C1 segment of cervical spinal cord (tissue), 14 donors: ENCODE measurements at places on chromosomes 16 and 17.

DNA sequence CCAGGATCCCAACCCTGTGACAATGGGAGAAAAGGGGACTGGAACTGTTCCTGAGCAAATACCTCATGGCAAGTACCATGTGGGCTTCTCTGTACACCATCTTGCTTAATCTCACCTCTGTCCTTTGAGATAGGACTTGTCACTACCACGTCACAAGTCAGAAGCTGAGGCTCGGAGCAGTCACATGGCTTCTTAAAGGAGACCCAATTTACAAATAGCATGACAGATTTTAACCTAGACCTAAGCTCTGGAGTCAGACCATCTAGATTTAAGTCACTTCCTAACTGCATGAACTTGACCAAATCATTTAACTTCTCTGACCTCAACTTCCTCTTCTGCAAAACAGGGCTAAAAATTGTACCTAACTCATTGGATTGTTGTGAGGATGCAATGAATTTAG, 36.0 kb upstream of the CCL1 start:
- no peak for DNase-seq

- DNase-seq: no peak
Observed at GRCh38 chr16:19132898-19133297, 19.1 kb downstream of the ITPRIPL2 start.

- DNase-seq: no peak
Observed at GRCh38 chr17:49596613-49597244, 21.1 kb downstream of the NXPH3 start.

GRCh38 chr16:55496509-55497145, 12.2 kb upstream of the LPCAT2 start:
- DNase-seq: no peak

DNA sequence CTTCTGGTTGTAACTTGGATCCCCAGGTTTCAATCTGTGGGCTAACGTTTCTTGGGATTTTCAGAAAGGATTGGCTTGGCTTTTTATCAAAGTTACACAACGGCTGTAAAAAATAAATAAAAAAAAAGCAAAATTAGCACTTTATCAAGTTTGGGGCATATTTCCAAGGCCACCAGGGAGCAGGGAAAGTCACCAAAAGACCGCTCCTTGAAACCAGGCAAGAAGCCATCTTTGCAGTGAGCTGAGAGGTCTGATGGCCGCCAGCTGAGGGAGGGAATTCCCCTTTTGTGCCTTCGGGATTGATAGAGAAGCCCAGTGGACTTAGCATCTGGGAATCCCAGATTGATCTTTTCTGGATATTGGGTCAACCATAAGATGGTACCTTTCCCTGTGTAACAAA, 192.2 kb downstream of the WWOX start:
- DNase-seq: no peak

DNA sequence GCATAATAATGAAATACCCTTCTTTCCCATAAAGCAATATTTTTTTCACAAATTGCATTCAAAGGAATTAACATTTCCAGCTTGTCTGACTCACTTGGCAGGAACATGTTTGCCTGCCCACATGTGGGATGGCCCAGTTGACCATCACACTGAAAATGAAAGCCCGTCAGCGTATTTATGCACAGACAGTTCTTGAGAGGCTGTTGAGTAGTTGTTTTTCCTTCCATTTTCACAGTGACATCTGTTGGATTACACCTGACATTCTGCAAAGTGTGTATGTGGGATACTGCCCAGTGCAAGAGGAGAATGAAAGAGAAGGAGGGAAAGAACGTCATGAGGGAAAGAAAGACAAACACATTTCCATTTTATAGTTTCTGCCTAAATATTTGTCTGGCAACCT, 29.7 kb downstream of the HS3ST4 start:
- DNase-seq: no peak

GRCh38 chr17:67124450-67125148, 80.2 kb downstream of the CACNG1 start:
- DNase-seq: no peak

DNA sequence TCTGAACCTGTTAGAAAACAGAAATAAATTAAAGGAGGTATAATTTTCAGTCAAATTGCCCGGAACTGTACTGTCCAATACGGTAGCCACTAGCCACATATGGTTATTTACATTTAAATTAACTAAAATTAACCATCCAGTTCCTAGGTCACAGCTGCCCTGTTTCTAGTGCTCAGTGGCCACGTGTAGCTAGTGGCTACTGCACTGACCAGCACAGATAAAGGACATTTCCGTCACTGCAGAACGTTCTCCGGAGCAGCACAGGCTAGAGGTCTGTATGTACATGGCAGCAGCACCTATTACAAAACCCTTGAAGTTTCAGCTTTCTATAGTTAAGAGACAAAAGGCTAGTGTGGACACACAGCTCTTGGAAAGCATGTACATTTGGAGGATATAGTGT, 33.7 kb downstream of the CPSF4L start:
- no peak for DNase-seq

GRCh38 chr16:1392826-1393225, 21.7 kb downstream of the UNKL start:
- DNase-seq: no peak

DNA sequence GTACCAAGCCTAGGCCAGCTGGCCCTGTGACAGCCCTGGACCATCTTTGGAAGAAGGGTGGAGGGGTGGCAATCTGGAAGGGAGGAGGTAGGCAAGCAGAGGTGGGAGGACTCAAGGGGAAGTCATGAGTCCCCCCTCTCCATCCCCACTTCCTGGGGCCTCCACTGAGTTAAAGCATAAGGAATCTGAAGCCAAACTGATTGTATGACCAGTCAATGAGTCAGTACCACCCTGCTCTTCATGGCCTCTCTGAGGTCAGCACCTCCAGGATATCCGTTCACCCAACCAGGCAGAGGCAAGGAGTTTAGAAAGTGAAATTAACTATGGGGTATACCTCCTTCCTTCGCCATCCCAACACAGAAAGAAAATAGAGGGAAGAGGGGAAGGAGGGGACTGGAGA, 272.7 kb downstream of the SOX9 start:
- no peak for DNase-seq

DNA sequence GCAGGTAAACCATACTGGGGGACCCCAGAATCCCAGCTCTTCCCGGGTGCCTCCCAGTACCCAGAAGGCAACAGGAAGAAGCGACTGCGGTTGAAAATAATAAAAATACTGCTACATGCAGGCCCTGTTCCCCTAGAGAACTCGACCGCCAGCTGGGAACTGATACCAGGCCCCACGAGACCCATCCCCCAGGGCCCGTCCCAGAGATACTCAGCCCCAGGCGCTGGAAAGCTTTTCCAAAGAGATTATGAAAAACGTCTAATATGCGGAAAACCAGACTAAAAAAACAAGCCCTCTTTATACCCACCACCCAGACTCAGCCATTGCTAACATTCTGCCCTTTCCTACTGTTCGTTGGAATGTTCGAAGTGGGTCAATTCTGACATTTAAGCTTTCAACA, 12.9 kb upstream of the MEAK7 start:
- no peak for DNase-seq

DNA sequence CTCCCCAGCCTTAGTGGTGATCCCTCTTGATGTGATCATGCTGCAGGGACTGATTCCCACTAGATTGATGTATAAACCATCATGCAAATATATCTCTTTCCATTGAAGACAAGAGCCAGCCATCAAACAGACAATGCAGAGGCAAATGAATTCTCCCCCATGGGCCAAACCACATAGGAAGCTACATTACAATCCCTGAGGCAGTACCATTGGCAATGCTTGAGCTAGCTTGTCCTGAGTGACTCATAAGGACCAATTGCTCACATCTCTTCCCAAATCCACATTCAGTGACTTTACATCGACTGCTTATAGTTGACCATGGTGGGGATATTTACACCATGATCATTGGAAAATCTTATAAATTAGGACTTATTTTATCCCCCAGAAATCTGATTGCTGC, 242.2 kb downstream of the SHISA9 start:
- DNase-seq: no peak

- no peak for DNase-seq
Observed at GRCh38 chr16:31071861-31072260, 2.2 kb downstream of the ZNF668 start.

GRCh38 chr16:16183562-16183961, 39.7 kb downstream of the ABCC6 start:
- no peak for DNase-seq

GRCh38 chr17:60170835-60171752, 21.3 kb downstream of the CA4 start:
- peak; percentile 64 for DNase-seq

GRCh38 chr16:31713071-31713944, 160.3 kb upstream of the ZNF267 start:
- peak; percentile 89 for DNase-seq

GRCh38 chr17:18381158-18381952, 3.8 kb downstream of the EVPLL start:
- no peak for DNase-seq

DNA sequence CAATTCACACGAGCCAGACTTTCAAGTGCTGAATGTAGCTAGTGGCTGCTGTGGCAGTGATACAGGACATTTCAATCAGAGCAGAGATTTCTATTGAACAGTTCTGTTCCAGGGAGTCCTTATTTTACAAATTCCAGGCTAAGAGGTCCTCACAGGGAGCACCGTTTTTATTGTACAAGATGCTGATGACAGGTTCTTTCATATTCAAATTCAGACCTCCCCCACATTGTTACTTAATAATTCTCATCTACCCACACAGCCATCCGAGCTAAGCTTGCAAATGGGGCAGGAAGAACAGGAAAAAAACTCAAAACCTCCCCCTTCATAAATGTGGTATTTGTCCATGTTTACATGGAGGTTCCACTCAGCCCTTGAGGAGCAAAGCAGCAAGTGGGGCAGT, 9.8 kb downstream of the GABARAPL2 start:
- DNase-seq: no peak

- no peak for DNase-seq
Observed at GRCh38 chr16:68364561-68364998, 53.8 kb downstream of the PRMT7 start.

DNA sequence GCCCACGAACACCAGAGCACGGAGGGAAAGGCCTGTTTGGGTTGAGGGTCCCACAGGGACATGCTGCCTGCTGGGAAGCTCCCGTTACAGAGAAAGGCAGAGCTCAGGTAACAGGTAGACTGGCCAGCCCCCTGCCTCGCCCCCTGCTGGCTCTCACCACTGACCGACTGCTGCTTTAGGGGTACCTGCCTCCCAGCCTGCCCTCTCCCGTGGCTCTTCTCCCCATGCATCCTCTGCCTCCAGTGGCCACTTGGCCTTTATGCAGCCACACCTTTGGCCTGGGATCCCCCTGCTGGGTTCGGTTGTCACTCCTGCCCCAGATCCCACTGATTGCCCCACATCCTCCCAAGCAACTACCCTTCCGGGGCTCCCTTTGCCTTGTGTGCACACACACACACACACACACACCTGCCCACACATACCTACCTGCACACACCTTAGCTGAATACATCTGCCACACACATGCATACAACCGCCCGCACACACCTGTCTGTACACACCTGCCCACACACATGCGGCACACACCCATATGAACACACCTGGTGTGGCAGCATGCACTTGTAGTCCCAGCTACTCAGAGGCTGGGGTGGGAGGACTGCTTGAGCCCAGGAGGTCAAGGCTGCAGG, 7.1 kb downstream of the MCRIP1 start:
- DNase-seq: no peak

DNA sequence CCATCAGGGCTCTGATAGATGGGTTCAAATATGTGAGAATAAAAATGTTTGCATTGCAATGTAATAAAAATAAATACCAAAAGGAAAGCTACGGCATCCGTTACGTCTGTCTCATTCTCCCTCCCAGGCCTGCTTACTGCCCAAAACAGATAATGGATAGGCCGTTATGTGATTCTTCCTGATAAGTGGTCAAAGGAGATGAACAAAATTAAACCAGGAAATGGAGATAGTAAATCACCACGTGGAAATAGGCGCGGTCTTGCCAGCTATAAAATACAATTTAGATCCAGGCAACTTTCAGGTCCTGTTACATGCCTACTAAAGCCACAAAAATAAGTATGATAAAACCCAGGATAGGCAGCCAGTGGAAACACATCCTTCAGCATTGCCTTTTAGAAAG, 49.5 kb upstream of the CCL1 start:
- no peak for DNase-seq

DNA sequence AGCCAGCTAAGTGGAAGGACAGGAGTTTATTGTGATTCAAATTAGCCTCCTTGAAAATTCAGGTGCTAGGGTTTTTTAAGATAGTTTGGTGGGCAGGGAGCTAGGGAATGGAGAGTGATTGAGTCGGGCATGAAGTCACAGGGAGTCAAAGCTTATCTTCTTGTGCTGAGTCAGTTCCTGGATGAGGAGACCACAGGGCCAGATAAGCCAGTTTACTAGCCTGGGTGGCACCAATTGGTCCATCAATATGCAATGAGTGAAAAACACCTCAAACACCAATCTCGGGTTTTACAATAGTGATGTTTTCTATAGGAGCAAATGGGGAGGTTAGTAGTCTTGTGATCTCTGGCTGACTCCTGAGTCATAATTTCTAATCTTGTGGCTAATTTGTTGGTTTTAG, 165.1 kb downstream of the ABCC12 start:
- DNase-seq: no peak

- no peak for DNase-seq
Observed at GRCh38 chr17:70901870-70902269, 732.5 kb downstream of the KCNJ2 start.

GRCh38 chr16:508884-509736, 18.4 kb upstream of the CAPN15 start:
- no peak for DNase-seq

DNA sequence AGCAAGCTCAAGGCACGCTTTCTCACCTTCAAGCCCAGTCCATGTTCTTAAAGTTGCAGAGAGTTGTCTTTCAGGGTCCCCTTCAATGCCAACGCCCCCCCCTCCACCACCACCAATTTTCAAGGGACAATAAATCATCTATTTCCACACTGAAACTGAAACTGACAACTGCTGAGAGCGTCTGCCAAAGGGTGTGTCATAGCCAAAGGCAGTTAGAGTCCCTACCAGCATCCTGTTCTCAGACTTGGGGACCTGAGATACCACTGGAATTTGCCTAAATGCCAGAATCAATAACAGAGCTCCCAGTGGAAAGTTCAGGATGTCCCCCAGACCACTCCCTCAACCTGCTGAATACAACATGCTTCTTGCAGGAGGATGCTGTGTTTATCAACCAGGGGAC, 133.2 kb upstream of the SOX9 start:
- no peak for DNase-seq

DNA sequence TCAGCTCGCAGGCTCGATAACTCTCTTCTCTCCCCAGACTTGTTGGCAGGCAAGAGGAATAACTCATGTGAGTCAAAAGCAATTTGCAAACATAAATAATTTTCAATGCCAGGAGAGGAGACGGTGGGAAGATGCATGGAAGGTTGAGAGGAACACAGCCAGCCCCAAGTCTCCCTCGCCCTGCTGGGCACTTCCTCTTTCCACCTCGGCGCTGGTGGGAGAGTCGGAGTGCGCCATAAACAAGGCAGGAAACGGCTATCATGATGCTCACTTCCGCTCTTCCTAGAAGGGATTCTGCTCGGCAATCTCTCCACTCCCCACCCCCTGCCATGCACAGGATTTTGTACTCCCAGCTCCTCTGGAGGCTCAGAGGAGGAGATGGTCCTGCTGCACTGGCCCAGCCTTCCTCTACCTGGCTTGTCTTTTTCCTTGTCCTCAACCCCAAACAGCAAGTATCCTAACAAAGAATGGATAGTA, 13.0 kb downstream of the CBX4 start:
- no peak for DNase-seq
